Stimulated activated CD4-positive, alpha-beta T cell treated with anti-CD3 and anti-CD28 coated beads, Interleukin-1b, Interleukin-23, amount 100 ng/mL, for 1 hour (primary cell): ENCODE measurements at places on chromosomes 13 and 19.

DNA sequence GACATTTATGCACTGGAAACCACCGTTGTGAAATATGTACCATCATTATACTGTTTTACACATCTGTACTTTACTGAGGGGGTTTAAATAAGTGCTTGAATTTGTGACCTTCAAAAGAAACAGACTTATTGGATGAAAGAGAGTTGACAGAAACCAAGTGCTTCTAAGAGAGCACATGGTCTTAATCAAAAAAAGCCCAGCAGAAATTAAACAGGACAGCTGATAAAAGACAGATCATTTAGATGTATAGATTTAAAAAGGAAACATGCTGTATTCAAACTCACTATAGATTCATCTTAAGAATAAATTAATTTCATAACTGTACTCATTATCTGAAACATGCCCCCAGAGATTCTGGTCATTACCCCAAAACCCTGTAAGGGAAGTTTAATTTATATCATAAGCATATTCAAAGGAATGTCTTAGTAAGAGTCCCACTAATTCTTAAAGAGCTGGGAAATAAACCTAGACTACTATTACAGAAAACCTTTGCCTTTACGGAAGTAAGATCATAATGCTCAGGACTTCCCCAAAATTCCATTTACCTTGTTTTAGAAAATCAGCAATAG, 421.8 kb downstream of the DCT start:
- DNase-seq: no peak

DNA sequence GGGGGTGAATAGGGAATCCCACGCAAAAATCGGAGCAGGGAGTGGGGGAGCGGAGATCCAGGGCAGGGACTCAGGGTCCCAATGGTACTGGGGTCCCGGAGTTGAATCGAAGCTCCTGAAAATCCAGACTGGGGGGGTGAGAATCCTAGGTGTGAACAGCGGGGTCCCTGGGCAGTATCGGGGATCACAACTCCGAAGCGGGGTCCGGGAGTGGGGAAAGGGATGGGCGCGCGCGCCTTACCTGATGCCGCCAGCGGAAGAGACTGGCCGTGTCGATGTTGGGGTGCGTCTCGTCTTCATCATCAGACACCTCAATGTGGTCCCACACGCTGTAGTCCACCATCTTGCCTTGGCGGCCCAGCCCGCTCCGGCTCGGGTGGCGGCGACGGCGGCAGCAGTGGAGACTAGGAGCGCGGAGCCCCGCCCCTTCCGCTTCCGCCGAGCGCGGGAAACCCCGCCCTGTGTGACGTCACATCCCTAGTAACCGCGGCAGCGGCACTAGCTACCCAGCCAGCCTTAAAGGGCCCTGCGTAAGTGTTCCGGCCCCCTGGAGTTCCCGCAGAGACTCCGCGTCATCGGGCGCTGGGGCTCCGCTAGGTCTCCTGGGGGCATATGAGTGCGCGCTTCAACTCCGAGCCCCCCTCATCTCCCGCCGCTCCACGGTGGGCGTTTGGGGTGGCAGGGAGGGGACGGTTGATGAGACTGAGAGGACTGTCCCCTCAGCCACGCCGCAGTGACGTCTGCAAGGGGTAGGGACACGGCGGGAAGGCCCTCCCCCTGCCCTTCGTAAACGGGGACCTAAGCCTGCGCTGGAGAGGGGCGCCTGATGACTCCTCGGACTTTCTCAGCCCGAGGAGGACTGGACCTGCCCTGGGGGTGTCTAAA, at the start of gene CDC37:
TSS of gene CDC37 (minus strand) at position 406 of the 885 bp plus-strand sequence. CDS start at position 343, 63 bp downstream.
- DNase-seq: peak; percentile 95

DNA sequence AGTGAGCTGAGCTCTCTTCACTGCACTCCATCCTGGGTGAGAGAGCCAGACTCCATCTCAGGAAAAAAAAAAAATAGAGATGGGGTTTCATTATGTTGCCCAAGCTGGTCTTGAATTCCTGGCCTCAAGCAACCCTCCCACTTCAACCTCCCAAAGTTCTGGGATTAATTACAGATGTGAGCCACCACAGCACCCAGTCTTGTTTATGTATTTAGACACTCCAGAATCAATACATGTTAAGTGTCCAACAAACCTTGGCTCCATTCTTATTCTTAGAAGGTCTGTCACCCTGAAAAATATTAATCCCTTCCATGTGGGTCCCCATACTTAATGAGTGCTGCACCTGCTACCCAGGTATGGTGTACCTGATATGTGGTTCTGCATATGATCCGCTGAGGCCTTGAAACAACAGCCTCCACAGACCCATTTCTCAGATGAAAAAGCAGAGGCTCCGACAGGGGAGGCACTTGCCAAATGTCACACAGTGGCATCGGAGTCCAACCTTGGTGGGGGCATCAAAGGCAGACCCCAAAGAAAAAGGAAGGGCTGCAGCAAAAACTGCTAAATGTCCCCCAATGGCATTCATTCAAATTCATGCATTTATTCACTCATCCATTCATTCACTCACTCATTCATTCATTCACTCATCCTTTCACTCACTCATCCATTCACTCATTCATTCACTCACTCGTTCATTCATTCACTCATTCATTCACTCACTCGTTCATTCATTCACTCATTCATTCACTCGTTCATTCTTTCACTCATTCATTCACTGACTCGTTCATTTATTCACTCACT, 16.7 kb downstream of the TICAM1 start:
- no peak for DNase-seq

GRCh38 chr13:102399791-102400674, 1.8 kb downstream of the FGF14 start:
- DNase-seq: no peak

DNA sequence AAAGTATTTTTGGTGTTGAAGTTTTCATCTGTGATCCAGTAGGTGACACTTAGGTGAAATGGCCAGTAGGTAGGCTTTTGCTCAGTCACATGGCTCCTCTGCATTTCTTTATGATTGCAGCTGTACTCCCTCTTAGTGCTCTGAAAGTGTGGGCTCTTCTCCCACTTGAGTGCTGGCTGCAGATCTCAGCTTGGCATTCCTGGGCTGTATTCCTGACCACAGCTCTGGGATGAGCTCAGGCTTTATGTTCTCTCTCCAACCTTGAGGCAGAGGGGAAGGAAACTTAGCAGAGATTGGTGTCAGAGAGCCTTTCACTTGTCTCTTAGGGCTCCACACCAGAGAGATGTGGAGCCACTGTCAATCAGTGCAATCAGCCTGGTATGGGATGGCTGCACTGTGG, 254.3 kb downstream of the NDFIP2 start:
- DNase-seq: no peak
